ENCODE measurements at places on chromosomes 6 and 20.

- DNase-seq = no peak
These were observed 194.9 kb upstream of the ZNF184 start for GRCh38 chr6:27667657-27668441.

GRCh38 chr6:152457949-152458624 lies 179.1 kb downstream of the SYNE1 start:
- no peak for DNase-seq

DNA sequence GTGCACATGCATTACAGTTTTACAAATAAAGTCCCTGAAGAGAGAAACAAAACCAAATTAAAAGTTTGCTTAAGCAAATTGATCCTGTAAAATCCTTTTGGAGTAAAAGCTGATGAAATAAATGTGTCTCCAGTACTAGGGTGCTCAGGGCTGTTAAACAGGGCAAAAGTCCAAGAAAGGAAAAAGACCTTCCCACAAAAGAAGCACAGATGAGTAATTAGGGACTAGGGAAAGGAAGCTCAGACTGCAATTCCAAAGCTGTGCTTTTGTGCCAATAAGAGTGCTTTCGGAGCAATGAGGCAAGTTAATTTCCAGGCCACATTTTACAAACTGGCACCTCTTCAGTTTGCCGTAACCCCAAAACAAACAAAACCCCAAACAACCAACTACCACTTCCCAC lies 10.4 kb upstream of the RNF182 start:
- DNase-seq = no peak

DNA sequence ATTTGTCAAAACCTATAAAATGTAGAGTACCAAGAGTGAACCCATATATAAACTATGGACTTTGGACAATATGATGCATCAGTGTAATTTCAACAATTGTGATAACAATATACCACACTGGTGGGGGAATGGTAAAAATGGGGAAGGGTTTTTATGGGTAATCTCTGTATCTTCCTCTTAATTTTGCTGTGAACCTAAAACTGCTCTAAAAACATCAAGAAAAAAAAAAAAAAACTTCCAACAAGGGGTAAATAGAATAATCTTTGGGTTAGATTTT lies 592.0 kb upstream of the ADGRB3 start:
- DNase-seq = no peak

Measured in GDM1 (cell line).